Left forelimb (tissue), 1 donor: ENCODE measurements at places on chromosomes 3 and 15.

GRCh38 chr3:23067116-23067515, 136.0 kb upstream of the UBE2E2 start:
- DNase-seq: no peak

GRCh38 chr3:95521396-95521795, 1293.0 kb upstream of the EPHA6 start:
- DNase-seq: no peak

- no peak for DNase-seq
Measured at GRCh38 chr3:170585937-170586310, at the start of gene SLC7A14. TSS of gene SLC7A14 (minus strand) at chr3:170586075. CDS start at chr3:170526936, 59,139 bp downstream.

GRCh38 chr15:80367094-80367493, 37.1 kb upstream of the ARNT2 start:
- DNase-seq: no peak

GRCh38 chr15:74598126-74598842, 17.4 kb upstream of the CLK3 start:
- peak; percentile 97 for DNase-seq

GRCh38 chr3:52029053-52029452, 27.3 kb downstream of the DUSP7 start:
- DNase-seq: no peak

GRCh38 chr3:100882571-100882984, 110.6 kb downstream of the ABI3BP start:
- DNase-seq: no peak

DNA sequence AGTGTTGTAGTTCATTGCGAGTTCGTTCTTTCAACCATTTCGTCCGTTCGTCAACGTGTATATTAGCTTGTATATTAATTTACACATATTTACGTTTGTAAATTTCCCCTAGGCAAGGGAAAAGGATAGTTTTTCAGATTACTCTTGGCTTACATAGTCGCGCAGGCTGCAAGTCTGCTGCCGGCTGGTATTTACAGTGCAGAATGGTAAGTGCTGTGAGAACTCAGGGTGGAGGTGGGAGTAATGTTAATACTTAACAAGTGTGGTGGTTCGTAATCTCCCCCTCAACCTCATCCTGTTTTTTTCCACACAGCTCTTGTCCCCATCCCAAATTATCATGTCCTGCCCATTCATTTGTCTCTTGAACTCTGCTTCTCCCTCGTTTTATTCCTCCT, 766 bp downstream of the FAM98B start:
- no peak for DNase-seq

DNA sequence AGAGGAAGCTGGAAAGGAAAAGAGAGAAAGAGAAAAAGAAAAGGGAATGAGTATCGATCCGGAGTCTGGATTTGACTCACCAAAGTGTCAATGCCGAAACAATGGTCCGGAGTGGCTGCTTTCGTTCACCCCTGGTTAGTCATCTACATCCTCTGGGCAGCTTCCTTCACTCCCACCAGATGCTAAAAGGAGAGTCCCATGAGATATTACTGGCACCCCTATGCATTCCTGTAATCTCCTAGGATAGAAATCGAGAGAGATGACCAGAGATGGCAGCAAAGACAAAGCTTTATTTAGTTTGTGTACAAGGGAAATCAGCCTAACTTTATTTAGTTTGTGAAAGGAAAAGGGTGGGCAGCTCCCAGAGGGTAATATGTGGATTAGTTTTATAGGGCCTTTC, 622.2 kb downstream of the ZPLD1 start:
- DNase-seq: no peak

GRCh38 chr15:56366211-56366610, 985 bp downstream of the TEX9 start:
- no peak for DNase-seq

- DNase-seq: no peak
Measured at GRCh38 chr15:99962006-99962561, 228.8 kb upstream of the LYSMD4 start.

DNA sequence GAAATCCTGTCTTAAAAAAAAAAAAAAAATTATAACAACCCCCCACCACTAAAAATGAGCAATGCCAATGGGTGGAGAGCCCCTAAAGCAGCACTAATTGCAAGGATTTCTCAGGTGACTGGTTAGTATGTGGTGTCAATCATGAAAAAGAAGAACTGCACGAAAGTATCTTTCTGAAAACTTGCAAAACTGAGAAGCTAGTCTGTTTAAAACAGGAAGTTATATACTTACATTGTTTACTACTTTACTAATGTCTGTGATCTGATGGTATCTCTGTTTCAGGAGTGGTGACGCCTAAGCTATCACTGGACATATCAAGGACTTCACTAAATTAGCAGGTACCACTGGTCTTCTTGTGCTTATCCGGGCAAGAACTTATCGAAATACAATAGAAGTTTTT, at the start of gene CCR3:
Gene CCR3 (plus strand): TSS at position 341 of the 400 bp plus-strand sequence. CDS start 22,699 bp downstream, outside the sequence.
- no peak for DNase-seq

GRCh38 chr3:35745351-35745750, 106.0 kb downstream of the ARPP21 start:
- DNase-seq: no peak

GRCh38 chr3:186746008-186746407, 28.8 kb downstream of the KNG1 start:
- DNase-seq: no peak

- no peak for DNase-seq
Measured at GRCh38 chr3:42345811-42346210, 64.6 kb downstream of the LYZL4 start.

DNA sequence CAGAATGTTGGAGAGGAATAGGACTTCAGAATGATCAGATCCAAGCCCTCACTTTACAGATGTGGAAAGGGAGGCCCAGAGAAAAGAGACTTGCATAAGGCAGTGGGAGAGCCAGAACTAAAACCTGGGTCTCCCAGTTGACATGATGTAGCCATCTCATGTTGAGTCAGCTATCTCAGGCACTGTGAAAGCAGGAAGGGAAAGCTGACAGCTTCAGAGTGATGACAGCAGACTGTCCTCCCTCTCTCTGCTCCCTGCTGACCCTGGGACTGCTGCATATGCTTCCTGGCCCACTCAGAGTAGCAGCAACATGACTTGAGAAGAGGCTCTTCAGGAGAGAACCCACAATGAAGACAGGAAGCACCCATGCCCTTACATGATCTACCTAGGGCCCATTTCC, 14.7 kb downstream of the FHIT start:
- no peak for DNase-seq

- DNase-seq: no peak
Measured at GRCh38 chr15:33059184-33059583, 135.3 kb downstream of the FMN1 start.

DNA sequence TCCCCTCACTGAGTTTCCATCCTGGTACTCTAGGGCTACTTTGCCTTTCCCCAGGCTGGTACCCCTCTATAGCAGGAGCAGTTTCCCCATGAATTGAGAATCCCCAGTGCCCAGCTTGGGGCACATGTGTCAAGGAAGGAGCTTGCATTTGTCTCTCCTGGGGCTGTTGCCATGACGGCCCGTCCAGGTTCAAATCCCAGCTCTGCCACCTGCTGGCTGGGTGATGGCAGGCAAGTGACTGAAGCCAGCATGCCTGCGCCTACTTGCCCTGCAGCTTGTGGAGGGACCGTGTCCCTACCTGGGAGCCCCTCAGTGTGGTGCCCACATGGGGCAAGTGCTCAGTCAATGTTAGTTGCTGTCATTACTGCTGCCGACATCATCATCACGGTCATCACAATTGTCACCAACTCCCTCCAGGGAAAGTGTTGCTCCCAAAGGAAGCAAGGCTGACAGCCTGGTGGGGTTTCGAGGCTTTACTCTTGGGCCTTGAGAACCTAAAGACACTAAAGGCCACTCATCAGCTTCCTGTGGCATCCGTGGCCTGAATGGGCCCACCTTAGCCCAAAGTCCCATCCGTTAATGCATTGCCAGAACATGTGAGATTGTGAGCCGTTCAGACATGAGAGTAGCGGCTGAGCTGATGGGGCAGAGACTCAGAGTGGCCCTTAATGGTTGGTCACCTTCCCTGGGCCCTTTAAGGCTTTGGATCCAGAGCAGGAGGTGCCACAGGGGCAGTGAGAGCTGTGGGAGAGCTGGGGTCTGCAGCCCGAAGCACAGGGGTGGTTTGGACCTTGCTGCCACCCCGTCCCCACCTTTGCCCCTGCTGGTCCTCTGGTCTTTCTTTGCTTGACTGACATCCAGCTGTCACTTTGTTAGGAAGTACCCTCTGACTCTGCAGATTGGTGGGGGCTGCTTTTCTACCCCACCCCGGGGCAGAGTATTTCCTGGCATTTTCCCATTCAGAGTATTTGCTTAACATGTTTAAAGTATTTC, 144.4 kb downstream of the DNAJB8 start:
- peak; percentile 65 for DNase-seq

- no peak for DNase-seq
Measured at GRCh38 chr15:58410353-58410752, 21.4 kb upstream of the LIPC start.

- DNase-seq: no peak
Measured at GRCh38 chr3:87219611-87220010, 7.5 kb upstream of the CHMP2B start.

DNA sequence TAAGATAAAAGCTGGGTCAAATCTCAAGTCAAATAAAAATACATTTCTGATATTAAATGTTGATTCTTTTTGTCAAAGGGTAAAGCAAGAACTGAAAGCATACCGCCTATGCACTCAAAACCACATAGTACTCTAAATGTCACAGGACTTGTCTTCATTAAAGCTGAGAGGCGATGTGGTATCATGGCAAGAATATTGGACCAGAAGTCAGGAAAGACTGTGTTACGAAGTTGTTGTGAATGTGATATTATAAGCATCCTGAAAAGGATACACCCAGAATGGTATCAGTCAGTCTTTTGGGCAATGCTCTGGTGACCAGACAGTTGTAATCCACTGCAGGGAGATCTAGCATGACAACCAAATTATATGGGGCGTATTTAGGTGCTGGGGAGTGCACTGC, 33.8 kb downstream of the TIGIT start:
- DNase-seq: no peak

- DNase-seq: no peak
Measured at GRCh38 chr3:161890147-161890625, 393.6 kb downstream of the OTOL1 start.

- no peak for DNase-seq
Measured at GRCh38 chr15:47803767-47804166, 86.5 kb downstream of the SEMA6D start.

DNA sequence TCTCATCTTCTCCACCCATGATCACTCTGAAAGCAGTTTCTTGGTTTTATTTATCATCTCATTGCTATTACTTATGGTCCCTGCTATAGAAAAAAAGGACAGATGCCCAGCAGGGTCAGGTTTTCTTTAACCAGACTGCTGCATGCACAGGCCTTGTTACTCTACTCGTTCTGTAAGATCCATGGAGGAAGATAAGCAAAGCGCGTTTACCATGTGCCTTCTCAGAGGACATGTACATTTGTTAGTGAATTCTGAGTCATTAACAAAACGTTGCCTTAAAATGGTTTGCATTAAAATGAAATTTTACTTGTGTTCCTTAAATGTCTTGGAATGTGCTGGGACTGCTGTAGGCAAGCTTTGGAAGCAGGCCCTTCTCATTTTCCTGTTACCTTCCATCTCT, 657.3 kb upstream of the KCNMB2 start:
- DNase-seq: no peak

DNA sequence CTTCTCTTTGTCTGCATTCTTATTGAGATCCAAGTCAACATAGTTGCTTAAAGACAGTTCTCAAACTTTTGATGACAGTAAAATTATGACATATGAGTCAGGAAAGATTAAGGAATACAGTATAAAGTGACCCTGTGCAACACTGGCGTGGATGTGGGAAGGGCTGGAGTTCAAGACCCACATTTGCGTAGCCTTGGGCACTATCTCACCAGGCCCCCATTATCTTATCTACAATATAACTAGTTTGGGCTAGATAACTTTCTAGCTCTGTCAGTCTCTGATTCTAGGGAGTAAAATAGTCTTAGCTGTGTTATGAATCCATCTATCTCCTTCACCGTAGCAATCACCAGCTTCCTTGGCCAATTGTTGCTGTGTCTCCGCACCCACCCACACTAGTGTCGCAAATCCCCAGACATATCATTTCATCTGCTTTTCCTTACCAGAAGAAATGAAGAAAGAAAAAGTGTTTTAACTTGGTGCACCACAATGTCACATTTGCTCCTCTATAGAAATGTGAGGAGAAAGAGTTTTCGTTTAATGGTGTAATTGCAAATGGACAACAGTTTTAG, 14.9 kb upstream of the TM4SF4 start:
- DNase-seq: no peak

GRCh38 chr15:41022487-41023090, 69.3 kb downstream of the CHAC1 start:
- peak; percentile 69 for DNase-seq

- DNase-seq: no peak
Measured at GRCh38 chr3:3160826-3161225, 18.7 kb downstream of the CRBN start.

DNA sequence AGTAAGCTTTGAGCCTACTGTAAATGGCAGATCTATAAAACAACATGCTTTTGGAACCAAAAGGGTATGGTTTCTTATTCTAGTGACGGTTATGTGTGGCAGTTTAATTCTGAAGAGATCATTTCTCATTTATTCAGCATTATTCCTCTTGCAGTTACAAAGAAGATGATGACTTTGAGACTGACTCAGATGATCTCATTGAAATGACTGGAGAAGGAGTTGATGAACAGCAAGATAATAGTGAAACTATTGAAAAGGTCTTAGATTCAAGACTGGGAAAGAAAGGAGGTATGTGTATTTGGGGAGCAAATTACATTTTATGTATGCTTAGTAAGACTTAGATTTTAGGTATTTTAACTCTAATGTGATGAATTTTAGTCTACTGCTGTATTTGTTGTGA, 41.5 kb downstream of the CHD2 start:
- no peak for DNase-seq

DNA sequence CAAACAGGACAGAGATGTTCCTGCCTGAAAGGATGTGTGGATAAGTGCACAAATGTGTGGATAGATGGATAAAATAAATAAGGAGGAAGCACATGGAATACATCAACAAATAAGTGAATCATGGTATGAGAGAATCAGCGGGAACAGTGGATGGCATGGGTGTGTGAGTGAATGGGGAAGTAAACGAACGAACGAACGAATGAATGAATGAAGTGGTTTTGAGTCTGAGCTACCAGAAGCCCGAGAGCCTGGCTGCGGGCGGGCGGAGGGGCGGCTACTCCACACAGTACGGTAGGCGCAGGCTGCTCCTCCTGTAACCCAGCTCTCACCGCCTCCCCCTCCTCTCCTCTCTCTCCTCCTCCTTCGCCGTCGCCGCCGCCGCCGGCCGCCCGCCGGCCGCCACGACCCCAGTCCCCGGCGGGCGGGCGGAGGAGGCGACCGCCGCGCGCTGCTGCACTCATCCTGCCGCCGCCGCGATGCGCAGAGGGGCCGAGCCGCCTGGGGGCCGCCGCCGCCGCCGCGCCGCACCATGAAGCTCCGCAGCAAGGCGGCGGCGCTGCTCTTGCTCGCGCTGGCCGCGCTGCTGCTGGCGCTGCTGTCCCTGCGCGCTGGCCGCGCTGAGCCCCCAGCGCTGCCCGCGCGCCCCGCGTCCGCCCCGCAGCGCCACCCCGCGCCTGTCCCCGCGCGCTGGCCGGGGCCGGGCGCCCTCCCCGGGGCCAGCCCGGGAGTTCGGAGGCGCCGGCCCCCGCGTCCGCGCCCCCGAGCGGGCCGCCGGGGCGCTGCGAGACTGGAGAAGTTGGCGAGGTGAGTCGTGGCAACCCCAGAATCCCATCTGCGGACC, at the start of gene GXYLT2:
Gene GXYLT2 (plus strand): TSS at position 342 of the 841 bp plus-strand sequence. CDS start 188 bp downstream, at position 530.
- DNase-seq: peak; percentile 84
